ENCODE measurements at places on chromosomes 2 and 18.

- no peak for DNase-seq
Measured at GRCh38 chr18:9898792-9899549, 13.2 kb downstream of the TXNDC2 start.

GRCh38 chr2:25293145-25293544 is 48.6 kb downstream of the DNMT3A start:
- DNase-seq: no peak

- DNase-seq: no peak
Measured at GRCh38 chr2:56450047-56450446, 266.3 kb downstream of the CCDC85A start.

DNA sequence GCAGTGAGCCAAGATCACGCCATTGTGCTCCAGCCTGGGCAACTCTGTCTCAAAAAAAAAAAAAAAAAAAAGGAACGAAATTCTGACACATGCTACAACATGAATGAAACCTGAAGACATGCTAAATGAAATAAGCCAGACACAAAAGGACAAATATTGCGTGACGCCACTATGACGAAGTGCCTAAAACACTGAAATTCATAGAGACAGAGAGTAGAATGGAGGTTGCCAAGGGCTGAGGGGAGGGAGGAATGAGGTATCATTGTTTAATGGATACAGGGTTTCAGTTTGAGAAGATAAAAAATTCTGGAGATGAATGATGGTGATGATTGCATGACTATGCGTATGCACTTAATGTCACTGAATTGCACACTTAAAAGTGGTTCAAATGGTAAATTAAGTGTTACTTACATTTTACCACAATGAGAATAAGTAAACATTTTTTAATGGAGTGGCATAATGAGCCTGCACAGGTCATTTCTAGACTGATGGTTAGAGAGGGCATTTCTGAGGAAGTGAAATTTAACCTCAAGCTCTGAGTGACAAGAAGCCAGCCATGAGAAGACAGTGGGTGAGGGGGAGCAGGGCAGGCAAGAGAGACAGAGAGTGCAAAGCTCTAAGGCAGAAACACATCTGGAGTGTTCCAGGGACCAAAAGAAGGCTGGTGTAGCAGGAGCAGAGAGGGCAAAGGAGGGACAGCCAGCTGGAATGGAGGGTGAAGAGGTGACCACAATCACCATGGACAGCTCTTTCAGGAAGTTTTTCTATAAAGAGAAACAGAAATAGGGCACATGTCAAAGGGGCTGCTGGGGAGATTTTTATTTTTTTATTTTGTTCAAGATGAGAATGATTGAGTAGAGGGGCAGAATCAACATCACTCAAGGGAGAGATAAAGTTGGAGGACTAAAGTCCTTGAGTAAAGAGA is 20.6 kb upstream of the EXOC6B start:
- no peak for DNase-seq

DNA sequence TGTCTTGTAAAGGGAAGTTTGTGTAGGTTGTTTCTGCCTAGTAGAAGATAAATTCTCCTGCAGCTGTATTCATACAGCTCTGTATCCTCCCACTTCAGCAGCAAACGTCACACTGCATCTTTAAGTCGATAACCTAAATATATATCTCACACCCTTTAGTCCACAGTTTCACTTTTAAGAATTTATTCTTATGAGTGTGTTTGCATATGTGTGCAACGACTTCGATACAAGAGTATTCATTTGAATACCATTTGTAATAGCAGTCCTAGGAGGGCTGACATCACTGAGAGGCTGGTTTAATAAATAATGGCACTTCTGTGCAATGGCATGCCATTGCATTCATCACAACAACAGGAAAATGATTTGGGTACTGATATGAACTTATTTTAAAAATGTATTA is 63.8 kb upstream of the MSH6 start:
- no peak for DNase-seq

GRCh38 chr18:61765097-61765496 is 127.7 kb downstream of the RNF152 start:
- DNase-seq: no peak

DNA sequence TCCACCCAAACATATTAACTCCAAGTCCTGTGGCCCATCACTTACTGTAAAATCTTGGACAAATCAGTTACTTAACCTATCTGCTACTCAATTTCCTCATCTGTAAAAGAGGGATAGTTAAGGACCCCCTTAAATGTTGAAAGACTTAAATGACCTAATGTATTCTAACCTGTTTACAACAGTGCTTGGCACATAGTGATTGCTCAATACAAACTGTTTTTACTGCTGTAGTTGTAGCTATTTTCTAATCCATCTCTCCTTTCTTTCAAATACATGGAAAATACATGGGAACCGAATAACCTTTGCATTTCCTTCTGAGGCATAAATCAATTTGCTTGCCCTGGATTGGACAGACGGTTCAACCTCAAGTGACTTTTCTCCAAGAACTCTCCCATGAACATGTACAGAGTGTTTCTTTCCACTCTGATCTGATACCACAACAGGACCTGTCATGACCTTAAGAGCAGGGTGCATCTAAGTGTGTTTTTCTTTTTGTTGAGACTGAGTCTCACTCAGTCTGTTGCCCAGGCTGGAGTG is 2.7 kb downstream of the LNPK start:
- no peak for DNase-seq

- DNase-seq: peak; percentile 27
Measured at GRCh38 chr2:42835577-42836371, 43.4 kb upstream of the HAAO start.

- DNase-seq: no peak
Measured at GRCh38 chr18:58572680-58573079, 56.2 kb downstream of the ALPK2 start.

DNA sequence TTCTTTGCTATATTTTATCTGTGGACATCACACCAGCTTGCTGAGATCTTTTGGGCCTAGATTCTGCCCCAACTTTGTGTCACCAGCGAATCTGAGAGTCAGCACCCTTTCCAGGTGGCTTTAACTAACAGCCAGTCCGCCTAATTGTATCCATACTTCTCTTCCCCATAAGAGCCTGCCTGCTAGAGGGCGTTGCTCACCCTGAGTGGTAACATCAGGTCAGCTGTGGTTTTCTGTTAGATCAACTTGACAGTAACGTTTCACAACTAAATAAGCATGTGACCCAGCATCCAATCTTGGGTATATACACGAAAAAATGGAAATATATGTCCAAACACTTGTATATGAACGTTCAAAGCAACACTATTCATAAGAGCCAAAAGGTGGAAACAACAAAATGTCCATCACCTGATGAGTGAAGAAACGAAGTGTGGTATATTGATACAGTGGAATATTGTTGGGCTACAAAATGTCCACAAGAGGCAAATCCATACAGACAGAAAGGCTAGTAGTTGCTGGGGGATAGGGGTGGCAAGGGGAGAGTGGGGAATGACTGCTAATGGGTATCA is 24.9 kb downstream of the EFHD1 start:
- DNase-seq: no peak

- DNase-seq: no peak
Measured at GRCh38 chr2:241029599-241030332, 31.3 kb downstream of the SNED1 start.

All from thyroid gland (tissue), 4 donors.